Large intestine (tissue), 12 donors: ENCODE measurements at places on chromosomes 2 and 18. TPM values are rescaled to one million over a fixed set of nuclear protein-coding genes. Genes with fewer than 3 reads are reported as not detected.
A peak's percentile ranks its signal among the peaks of the same experiment; 100 is the strongest.

- H3K36me3 ChIP-seq, result no peaks in the 10 kb centered on the region
- no peak overlapping the region for H3K4me3 ChIP-seq
- H3K27ac ChIP-seq, result no peak overlapping the region
These were observed 66.2 kb downstream of the HS6ST1 start for GRCh38 chr2:128252501-128252900.

The SEPTIN10 gene
- 67.4 TPM for polyA plus RNA-seq

DNA sequence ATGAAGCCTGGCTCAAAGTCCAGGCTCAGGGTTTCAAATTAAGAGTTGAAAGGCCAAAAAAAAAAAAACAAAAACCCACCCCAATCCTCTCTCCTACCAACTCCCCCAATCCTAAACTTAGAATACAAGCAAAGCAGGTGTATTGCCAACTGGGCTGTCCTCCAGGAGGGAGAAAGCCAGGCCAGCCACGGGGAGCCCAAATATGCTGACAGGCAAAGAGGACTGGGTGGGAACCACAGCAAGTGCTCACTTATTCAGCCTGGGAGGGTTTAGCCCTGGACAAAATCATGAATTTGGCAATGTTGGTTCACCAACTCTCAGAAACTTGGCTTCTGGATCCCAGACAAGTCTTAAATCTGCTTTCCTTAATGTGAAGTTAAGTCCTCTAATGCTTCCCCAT lies 36.5 kb downstream of the GKN2 start:
- H3K4me1 ChIP-seq, result no peaks in the 10 kb centered on the region
- no peak overlapping the region for H3K4me3 ChIP-seq
- no peak for DNase-seq
- no peaks in the 10 kb centered on the region for H3K27me3 ChIP-seq
- no peak overlapping the region for H3K27ac ChIP-seq
- H3K36me3 ChIP-seq, result no peaks in the 10 kb centered on the region

DNA sequence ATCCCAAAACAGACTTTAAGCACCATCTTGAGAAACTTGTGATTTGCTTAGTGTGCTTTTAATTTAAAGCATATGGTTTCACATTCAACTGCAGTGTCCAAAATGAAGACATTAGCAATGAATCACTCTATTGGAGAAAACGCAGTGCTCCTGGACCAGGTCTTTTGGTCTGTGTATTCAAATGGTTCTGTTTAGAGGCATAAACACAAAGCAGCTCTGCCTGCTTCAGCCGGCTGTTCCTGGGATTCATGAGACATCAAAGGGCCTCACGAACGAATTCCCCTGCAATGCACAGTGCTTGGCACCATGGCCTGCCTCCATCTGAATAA lies 117.1 kb upstream of the SP5 start:
- H3K27me3 ChIP-seq, result no peaks in the 10 kb centered on the region
- DNase-seq, result no peak
- H3K36me3 ChIP-seq, result no peaks in the 10 kb centered on the region
- H3K27ac ChIP-seq, result no peak overlapping the region
- no peak overlapping the region for H3K4me3 ChIP-seq
- no peaks in the 10 kb centered on the region for H3K4me1 ChIP-seq

The SPHKAP gene
- polyA plus RNA-seq, result 0.16 TPM

- H3K4me1 ChIP-seq, result no peaks in the 10 kb centered on the region
- no peak for DNase-seq
- H3K27ac ChIP-seq, result no peak overlapping the region
- no peak overlapping the region for H3K4me3 ChIP-seq
These were observed 351.2 kb upstream of the DLGAP1 start for GRCh38 chr18:4806331-4806730.

The CCDC68 gene
- polyA plus RNA-seq, result 46.3 TPM

- H3K27me3 ChIP-seq, result peaks cover 5% of the 10 kb centered on the region
- H3K4me1 ChIP-seq, result peaks cover 4% of the 10 kb centered on the region
- H3K36me3 ChIP-seq, result peaks cover 5% of the 10 kb centered on the region
- DNase-seq, result no peak
- H3K4me3 ChIP-seq, result peak overlapping the region; percentile 55
These were observed 562 bp downstream of the TWSG1 start for GRCh38 chr18:9334973-9335696.

GRCh38 chr2:128315122-128315828 lies 3.4 kb downstream of the HS6ST1 start:
- peak overlapping the region; percentile 74 for H3K4me3 ChIP-seq
- H3K27ac ChIP-seq, result no peak overlapping the region
- H3K4me1 ChIP-seq, result peaks cover 6% of the 10 kb centered on the region

The AFF3 gene
- 4.8 TPM for polyA plus RNA-seq

DNA sequence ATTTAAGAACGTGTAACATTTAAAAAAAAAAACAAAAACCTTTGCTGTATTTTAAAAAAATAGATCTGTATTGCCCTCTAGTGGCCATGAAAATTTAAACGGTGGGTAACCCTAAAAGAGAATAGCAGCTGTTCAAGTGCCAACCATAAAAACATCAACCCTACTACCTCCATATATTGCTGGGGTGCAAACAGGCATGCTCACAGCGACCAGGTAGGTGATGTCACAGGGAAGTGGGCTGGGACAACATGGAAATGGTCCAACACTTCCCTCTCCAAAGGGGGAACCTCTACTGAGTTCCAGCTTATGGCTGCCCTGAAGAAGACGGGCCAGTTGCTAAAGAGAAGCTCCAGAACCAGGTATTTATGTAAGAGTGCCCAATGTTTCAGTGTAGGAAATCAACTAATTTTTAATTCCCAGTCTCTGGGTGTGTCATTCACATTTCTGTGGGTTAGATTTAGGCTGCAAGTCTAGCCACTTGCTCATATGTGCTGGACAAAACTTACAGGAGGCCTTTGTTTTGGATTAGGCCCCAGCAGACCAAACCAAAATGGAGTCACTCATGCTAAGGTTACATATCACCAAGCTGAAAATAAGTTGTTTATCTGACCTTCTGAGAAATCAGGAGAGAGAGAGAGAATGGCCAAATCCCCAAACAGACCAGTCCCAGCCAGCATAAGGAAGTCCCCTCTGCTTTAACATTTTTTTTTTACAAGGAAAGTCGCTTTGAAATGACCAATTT lies 54.5 kb downstream of the SKA1 start:
- H3K4me1 ChIP-seq, result no peaks in the 10 kb centered on the region
- no peak for DNase-seq
- H3K27ac ChIP-seq, result no peak overlapping the region
- H3K4me3 ChIP-seq, result no peak overlapping the region
- no peaks in the 10 kb centered on the region for H3K27me3 ChIP-seq

The MAP3K19 gene
- 0.01 TPM for polyA plus RNA-seq

DNA sequence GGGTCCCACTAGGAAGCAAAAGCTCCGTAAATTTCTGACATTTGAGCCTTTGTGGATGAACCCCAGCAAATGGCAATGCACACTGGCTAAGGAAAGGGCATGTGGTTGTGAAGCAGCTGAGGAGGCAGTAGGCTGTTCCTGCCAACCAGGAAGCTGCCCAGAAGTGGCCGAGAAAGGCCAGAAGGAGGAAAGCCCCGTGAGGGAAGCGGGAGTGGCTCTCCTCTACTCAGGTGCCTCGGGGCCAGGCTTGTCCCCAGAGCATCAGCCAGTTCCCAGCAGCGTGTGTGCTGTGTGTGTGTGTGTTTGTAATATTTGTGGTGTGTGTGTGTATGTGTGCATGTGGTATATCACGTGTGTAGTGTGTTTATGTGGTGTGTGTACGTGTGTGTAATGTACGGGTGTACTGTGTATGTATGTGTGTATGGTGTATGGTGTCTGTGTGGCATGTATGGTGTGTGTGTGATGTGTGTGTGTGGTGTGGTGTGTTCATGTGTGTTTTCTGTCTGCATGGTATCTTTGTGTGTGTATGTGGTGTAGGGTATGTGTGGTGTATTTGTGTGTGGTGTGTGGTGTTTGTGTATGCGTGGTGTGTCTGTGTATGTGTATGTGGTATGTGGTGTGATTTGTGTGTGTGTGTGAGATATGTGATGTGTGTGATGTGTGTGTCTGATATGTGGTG lies 90.6 kb downstream of the APOB start:
- H3K4me1 ChIP-seq, result peaks cover 4% of the 10 kb centered on the region
- H3K4me3 ChIP-seq, result no peak overlapping the region
- H3K36me3 ChIP-seq, result no peaks in the 10 kb centered on the region
- peaks cover under 1% of the 10 kb centered on the region for H3K27me3 ChIP-seq
- H3K27ac ChIP-seq, result no peak overlapping the region

The ZSWIM2 gene
- polyA plus RNA-seq, result not detected

The PMAIP1 gene
- 10.4 TPM for polyA plus RNA-seq

- no peak overlapping the region for H3K27ac ChIP-seq
- no peak overlapping the region for H3K4me3 ChIP-seq
- no peak for DNase-seq
- H3K4me1 ChIP-seq, result peaks cover 8% of the 10 kb centered on the region
These were observed 134.9 kb upstream of the ZFP36L2 start for GRCh38 chr2:43361286-43361685.

DNA sequence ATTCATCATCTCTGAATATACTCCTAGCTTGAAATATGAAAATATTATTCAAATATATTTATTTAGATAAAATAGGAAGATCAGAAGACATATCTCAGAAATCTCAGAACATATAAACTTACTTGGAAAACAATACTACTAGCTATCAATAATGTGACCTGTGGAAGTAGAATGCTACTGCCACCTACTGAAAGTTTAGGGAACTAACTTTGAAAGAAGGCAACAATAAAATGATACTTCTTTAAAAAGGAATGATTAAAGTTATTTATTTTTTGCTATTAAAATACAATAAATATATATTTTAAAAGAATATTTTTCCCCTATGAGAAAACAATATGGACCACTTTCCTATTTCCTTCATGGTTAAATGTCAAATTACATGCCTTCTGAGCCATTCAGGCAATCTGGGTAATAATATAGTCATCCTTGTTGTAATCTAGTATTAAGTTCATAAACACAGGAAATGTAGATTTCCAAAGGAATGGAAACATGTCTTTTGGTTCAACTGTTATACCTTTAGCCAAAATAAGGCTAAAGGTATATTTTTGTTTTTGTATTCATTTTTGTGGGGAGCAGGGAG lies 26.0 kb downstream of the ACADL start:
- H3K27ac ChIP-seq, result no peak overlapping the region
- H3K36me3 ChIP-seq, result no peaks in the 10 kb centered on the region
- H3K4me1 ChIP-seq, result no peaks in the 10 kb centered on the region
- H3K4me3 ChIP-seq, result no peak overlapping the region
- no peak for DNase-seq
- H3K27me3 ChIP-seq, result peaks cover 8% of the 10 kb centered on the region

DNA sequence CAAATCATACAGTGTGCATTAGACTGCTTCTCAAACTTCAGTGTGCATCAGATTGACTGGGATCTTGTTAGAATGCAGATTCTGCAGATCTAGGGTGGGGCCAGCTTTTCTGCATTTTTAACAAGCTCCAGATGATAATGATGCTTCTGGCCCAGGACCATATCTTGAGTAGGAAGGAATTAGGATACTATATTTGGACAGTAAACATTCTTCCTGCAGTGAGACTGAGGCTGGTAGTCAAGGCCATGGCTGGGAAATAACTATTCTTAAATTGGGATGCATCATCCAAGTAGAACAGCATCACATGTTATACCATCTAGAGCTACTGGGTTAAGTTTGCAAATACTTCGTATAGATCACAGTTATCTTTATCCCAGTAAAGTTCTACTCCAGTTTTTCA lies 28.4 kb upstream of the ARMC9 start:
- no peak for DNase-seq
- H3K27me3 ChIP-seq, result no peaks in the 10 kb centered on the region
- no peaks in the 10 kb centered on the region for H3K4me1 ChIP-seq
- H3K4me3 ChIP-seq, result no peak overlapping the region
- peaks cover 54% of the 10 kb centered on the region for H3K36me3 ChIP-seq

DNA sequence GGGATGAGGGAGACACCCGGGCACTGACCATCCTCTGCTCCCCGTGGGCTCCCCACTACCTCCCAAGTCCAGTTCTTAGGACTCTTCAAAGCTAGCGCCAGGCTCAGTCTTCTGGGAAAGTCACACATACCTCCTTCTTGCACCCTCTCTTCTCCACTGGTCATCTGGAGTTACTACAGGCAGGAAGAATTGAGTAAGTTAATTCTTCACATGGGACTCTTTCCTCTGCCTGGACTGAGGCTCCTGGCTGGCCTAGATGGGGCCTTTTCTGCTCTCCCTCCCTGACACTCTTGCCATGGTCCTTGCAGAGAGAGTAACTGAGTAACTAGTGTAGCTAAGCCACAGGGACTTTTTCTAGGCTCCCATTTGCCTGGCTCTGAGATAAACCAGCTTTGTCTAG lies 96.5 kb upstream of the CELF4 start:
- no peaks in the 10 kb centered on the region for H3K27me3 ChIP-seq
- no peaks in the 10 kb centered on the region for H3K36me3 ChIP-seq
- no peaks in the 10 kb centered on the region for H3K4me1 ChIP-seq
- H3K27ac ChIP-seq, result no peak overlapping the region
- H3K4me3 ChIP-seq, result no peak overlapping the region

DNA sequence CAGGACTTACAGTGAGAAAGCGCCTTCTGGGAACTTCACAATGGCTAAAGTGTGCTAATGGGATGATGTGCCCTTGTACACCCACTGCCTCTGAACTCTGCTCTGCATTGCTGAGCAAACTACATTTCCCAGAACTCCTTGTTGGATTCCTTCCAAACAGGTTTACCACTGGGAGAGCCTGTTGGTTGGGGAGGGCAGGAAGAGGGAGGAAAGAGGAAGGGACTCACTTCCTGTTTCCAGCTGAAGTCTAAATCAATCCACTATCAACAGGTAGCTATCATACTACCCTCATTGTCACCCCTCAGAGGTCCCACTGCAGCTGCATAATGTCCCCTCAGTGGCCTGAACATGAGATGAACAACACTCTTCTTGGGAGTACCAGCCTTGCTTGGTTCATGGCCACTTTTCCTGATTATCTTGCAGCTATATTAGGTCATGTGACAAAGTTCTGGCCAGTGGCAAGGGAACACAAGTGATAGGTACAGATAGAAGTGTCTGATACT lies 109.7 kb downstream of the MSH2 start:
- H3K4me3 ChIP-seq, result no peak overlapping the region
- no peaks in the 10 kb centered on the region for H3K36me3 ChIP-seq
- H3K4me1 ChIP-seq, result no peaks in the 10 kb centered on the region
- no peaks in the 10 kb centered on the region for H3K27me3 ChIP-seq
- no peak for DNase-seq

The CABYR gene
- polyA plus RNA-seq, result 3.3 TPM

GRCh38 chr2:47250586-47251403 lies 95.7 kb upstream of the STPG4 start:
- H3K27me3 ChIP-seq, result no peaks in the 10 kb centered on the region
- H3K36me3 ChIP-seq, result no peaks in the 10 kb centered on the region
- no peak for DNase-seq
- H3K27ac ChIP-seq, result no peak overlapping the region

- no peaks in the 10 kb centered on the region for H3K27me3 ChIP-seq
- H3K4me1 ChIP-seq, result no peaks in the 10 kb centered on the region
- no peak overlapping the region for H3K27ac ChIP-seq
These were observed 209.6 kb upstream of the PIK3C3 start for GRCh38 chr18:41745166-41746049.

GRCh38 chr2:132782176-132782783 lies 112.3 kb upstream of the LYPD1 start:
- H3K4me3 ChIP-seq, result no peak overlapping the region
- H3K27ac ChIP-seq, result no peak overlapping the region
- peaks cover 3% of the 10 kb centered on the region for H3K36me3 ChIP-seq
- no peaks in the 10 kb centered on the region for H3K4me1 ChIP-seq
- no peak for DNase-seq
